SHP77 treated with DMSO at 0.1 percent for 48 hours (cell line): ENCODE measurements at places on chromosomes 1 and 21.

- no peak for DNase-seq
Measured at GRCh38 chr1:233505130-233505529, 108.8 kb upstream of the KCNK1 start.

GRCh38 chr21:45800339-45801080, 157.0 kb downstream of the PCBP3 start:
- DNase-seq, result no peak

DNA sequence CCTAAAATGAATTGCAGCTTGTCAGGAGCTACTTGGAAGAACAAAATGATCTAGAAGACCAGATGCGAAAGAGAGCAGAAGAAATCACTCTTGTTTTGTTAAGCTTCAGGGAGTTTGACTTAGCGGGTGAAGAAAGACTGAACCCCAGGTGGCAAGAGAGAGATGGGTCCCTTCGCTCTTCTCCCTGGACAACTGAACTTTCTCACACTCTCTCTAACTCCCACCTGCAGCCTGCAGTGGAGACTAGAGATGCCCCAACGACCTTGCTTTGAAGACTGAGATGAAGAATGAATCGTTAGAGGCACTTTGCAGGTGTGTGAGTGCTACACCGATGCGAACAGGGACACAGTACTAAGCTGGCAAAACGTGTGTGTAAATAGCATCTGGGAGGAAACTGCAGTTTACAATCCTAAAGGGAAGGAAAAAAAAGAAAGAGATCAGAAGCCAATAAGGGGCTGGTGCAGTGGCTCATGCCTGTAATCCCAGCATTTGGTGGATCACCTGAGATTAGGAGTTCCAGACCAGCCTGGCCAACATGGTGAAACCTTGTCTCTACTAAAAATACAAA, 64.5 kb upstream of the LYST start:
- DNase-seq, result no peak

DNA sequence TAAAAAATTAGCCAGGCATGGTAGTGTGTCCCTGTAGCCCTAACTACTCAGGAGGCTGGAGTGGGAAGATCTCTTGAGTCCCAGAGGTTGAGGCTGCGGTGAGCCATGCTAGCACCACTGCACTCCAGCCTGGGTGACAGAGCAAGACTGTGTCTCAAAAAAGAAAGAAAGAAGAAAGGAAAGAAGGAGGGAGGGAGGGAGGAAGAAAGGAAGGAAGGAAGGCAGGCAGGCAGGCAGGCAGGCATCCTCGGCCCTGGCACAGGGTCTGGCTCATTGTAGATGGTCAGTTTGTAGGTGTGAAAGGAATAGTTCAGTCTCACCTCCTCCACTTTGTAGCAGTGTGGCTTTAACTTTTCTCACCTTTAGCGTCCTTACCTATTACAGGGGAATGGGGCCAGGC, 25.0 kb downstream of the NAV1 start:
- no peak for DNase-seq

GRCh38 chr21:41877901-41878830, 978 bp downstream of the PRDM15 start:
- DNase-seq, result no peak

- no peak for DNase-seq
Measured at GRCh38 chr1:22107126-22107525, 35.8 kb downstream of the WNT4 start.

DNA sequence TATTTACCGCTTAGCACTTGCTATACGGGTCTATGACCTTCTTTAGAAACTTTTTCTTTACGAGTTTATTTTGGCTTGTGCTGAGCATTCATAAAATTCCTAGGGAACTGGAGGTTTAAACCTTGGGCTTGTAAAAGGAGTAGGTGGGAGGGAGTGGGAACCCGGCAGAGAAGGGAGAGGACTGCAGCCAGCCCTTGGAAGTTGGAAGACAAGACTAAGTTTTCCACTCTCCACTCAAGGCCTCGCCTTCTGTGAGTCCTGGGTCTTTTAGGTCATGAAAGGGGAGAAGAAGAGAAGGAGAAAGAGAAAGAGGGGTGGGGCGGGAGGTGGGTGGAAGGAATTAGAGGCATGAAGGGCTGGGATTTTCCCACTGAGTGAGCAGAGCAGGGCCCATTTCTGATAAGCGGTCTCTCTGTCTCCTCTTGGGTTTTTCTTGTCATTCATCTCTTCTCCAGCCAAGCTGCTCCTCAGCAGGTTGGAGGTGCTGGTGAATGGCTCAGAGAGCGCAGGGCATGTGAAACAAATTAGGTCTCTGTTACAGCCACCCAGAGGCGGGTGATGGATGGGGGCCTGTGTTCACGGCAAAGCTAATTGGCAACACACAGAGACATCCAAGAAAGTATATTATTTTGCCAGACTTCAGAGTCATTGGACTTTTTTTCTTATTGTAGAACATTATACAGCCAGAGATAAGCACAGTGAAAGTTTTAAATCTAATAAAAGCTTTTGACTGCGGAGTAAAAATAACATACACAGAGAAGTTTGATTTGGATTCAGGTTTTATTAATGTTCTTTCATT, 247.3 kb downstream of the FOXD2 start:
- DNase-seq, result no peak

DNA sequence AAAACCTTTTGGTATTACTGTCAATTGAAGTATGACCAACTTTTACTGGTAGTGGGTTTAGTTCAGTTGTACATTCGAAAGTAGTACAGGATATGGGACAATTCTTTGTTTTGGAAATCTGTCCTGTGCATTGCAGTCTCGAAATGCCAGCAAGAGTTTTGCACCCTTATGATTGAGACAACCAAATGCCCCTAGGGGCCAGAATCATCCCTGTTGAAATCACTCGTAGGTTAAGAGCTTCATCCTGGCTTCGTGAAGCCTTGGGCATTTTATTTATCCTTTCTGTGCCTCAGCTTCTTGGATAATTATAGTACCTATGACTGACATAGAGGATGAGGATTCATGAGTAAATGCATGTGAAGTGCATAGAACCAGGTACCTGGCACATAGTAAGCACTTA, 2.4 kb upstream of the GOLT1A start:
- DNase-seq, result no peak

DNA sequence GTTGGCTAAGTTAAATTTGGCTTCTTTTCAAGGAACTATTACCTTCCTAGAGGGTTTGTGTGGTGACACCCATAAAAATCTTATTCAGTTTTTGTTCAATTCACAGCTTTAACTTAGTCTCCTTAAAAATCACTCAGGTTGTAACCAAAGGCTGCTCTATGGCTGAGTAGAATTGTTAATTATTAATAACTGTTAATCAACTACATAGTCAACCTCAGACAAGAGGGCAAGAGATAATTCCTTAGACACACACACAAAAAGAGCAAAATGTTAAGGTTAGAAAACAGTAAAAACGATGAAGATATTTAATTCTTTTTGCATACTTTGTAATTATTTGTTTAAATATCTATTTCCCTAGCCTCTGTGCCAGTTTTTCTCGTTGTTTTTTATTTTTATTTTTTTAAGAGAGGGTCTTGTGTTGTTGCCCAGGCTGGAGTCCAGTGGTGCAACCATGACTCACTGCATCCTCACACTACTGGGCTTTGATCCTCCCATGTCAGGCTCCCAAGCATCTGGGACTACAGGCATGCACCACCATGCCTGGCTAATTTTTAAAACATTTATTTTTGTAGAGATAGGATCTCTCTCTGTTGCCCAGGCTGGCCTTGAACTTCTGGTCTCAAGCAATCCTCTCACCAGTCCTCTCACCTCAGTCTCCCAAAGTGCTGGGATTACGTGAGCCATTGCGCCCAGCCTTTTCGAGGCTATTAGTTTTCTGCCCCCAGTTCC, 215.2 kb downstream of the DISC1 start:
- DNase-seq, result no peak

- no peak for DNase-seq
Measured at GRCh38 chr1:229325853-229326487, 16.9 kb downstream of the CCSAP start.

- no peak for DNase-seq
Measured at GRCh38 chr1:228323401-228323800, 83.2 kb downstream of the TRIM11 start.

- no peak for DNase-seq
Measured at GRCh38 chr1:23246274-23246673, 29.0 kb upstream of the HTR1D start.

GRCh38 chr1:177966199-177966598, 3.7 kb downstream of the SEC16B start:
- no peak for DNase-seq

GRCh38 chr1:107535091-107535490, 394.3 kb downstream of the NTNG1 start:
- DNase-seq, result peak; percentile 34

- DNase-seq, result no peak
Measured at GRCh38 chr1:235720544-235720943, 71.0 kb upstream of the GNG4 start.

GRCh38 chr1:208111646-208112190, 132.5 kb downstream of the PLXNA2 start:
- DNase-seq, result no peak

DNA sequence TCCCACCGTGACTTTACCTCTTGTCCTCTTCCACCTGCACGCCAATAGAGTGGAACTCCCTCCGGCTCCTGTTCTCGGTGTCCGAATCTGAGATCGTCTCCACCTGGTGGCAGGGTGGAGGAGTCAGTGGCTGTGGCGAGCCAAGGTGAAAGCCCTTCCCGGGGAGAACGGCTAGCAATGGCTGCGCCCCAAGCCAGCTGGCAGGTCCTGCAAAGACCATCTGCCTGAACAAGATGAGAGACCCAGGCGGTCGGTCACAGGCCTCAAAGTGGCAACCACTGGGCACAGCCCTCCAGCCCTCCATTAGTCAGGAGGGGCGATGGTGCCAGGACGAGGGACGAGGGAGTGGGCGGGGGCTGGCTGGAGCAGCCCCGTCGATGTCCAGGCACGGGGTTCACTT, 25.4 kb upstream of the SMIM12 start:
- no peak for DNase-seq

DNA sequence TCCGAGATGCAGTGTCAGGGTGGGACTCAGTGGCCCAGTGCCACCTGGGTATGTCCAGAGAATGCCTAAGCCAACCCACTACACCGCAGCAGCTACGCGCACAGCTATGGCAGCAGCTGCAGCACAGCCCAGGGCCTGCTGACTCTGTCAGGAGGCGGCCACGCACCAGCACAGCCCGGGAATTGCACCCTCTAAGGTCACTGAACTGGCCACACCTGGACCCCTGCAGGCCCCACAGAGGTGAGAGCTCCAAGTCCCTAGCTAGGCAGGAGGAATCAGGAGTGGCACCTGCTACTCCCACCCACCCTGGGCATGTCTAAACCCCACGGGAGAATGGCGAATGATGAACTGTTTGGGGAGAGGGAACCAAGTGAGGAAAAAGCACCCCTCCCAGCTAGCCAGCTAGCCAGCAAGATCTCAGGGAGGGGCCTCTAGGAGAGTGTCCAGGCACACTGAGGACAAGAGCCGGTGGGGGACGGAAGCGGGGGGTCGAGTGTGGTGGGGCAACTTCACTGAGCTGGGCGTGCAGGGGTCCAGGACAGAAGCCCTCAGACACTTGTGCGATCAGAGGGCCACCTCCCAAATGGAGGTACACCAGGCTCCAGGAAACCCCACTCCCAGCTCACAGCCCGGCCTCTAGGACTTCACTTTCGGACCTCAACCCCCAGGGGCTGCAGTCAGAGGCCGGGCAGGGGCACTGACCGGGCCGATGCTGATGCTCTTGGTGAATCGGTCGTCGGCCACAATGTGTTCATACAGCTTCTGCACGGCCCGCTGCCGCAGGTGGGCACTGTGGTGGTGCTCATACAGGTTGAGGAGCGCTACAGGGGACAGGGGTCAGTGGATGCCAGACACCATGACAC, 13.9 kb downstream of the LSS start:
- no peak for DNase-seq

- DNase-seq, result no peak
Measured at GRCh38 chr1:113947388-113948107, 18.4 kb downstream of the HIPK1 start.

- DNase-seq, result no peak
Measured at GRCh38 chr1:208308221-208308620, 64.0 kb upstream of the PLXNA2 start.

GRCh38 chr1:13540866-13541265, 27.1 kb upstream of the LRRC38 start:
- no peak for DNase-seq

DNA sequence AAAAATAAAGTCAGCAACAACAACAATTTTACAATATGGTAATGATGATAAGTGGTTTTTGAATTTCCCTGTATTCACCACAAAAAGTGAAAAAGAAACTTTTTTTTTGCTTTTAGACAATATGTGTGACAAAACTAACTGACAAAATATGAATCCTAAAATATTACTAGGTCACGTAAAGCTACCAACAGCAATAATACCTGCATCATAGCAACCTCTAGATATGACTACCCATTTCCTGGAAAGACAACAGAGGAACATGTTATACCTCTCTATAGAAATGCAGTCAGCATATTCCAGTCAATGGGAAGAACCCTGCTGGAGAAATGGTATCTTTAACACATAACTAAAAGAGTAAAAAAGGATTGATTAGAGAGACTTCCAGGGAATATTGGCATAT, 73.7 kb downstream of the PDE4B start:
- DNase-seq, result no peak

GRCh38 chr1:212107481-212107880, 71.9 kb downstream of the DTL start:
- no peak for DNase-seq

- DNase-seq, result no peak
Measured at GRCh38 chr1:4000811-4001251, 100.8 kb upstream of the C1orf174 start.

DNA sequence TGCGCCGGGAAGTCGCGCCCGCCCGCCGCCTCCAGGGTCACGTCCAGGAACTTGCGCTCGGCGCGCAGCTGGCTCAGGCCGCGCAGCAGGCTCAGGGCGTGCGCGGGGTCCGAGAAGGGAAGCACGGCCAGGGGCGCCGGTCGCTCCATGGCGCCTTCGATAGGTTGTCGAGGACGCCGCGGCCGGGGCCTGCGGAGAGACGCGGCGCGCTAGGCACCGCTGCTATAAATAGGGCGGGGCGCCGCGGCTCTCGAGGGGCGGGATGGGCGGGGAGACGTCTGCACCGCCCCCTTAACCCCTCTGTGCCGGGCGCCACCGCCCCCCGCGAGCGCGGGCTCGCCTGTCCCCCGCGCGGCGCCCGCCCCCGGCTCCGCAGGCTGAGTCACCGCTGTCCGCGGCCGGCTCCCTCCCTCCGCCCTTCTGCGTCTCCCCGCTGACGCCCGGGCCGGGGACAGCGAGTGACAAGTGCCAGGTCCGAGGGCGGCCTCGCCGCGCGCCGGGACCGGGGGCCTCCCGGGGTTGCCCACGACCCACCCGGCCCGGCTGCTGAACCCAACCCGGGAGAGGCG, at the start of gene KLHL21:
TSS of gene KLHL21 (minus strand) at position 201 of the 569 bp plus-strand sequence. CDS start at position 149, 52 bp downstream.
- DNase-seq, result peak; percentile 58

- no peak for DNase-seq
Measured at GRCh38 chr1:39525366-39526165, 34.1 kb downstream of the BMP8A start.

GRCh38 chr1:228341814-228342626, 64.6 kb downstream of the TRIM11 start:
- no peak for DNase-seq
